ENCODE measurements at places on chromosomes 6 and 20.

DNA sequence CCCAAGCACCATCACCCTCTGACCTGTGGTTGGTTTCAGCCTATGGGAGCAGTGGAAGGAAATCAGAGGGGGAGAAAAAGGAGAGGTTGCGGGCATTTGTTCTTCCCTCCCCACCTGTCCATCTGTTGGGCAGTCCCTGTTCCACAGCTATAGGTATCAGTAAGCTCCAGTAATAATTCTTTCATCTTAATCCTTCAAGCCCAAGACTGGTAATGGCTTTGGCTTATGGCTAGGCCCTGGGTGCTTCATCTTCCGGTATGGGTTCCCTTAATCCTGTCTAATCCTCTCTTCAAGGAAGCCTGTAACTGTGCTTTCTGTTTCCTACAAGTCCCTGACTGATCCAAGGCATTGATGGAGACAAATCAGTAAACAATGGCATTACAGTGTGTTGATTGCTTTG lies 42.2 kb upstream of the STK35 start:
- DNase-seq: no peak

DNA sequence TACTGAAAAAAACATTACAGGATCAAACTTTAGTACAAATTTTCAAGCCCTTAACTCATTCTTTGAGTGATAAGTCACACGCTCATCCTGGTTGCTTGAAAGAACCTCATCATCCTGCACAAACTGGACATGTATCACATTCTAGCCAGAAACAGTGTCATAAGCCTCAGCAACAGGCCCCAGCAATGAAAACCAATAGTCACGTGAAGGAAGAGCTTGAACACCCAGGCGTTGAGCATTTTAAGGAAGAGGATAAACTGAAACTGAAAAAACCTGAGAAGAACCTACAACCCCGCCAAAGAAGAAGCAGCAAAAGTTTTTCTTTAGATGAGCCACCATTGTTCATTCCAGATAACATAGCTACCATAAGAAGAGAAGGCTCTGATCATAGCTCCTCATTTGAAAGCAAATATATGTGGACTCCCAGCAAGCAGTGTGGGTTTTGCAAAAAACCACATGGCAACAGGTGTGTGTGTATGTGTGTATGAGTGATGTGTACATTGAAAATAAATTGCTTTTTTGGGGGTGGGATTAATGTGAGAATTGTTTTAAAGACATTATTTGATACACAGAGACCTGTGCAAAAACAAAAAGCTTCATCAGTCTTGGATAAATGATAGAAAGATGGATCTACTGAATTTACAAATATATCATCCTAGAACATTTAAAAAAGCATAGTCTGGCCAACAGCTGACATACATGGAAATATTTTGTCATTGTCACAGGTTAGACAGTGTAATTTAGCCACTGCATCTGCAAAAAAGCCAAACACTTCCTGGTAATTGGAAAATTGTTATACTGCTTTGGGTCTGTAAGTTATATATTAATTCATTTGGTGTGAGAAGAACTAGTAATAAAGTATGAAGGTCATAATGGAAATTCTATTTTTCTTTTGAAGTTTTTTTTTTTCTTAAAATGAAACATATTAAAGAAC lies 50.1 kb downstream of the PHF3 start:
- DNase-seq: no peak

- DNase-seq: no peak
Measured at GRCh38 chr6:36967301-36967700, 12.8 kb downstream of the PI16 start.

DNA sequence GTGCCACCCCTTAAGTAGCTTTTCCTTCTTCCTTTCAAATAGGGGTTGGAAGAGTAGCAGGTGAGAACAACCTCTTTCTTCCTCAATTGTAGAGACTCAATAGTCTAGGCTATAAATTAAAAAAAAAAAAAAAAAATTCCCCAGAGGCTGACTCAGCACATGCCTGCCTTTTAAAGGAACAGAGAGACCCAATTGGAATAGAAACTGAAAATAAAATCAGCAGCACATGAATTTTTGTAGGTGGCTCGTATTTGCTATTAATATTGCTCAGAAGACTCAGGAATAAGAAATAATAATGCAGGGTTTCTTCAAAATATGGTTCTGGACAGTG lies 19.3 kb downstream of the TOP1 start:
- no peak for DNase-seq

DNA sequence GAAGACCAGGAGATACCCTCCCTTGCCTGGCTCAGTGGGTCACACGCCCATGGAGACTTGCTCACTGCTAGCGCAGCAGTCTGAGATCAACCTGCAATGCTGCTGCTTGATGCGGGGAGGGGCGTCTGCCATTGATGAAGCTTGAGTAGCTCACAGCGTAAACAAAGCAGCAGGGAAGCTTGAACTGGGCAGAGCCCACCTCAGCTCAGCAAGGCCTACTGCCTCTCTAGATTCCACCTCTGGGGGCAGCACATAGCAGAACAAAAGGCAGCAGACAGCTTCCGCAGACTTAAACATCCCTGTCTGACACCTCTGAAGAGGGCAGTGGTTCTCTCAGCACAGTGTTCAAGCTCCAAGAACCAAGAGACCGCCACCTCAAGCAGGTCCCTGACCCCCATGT lies 271.3 kb downstream of the ESR1 start:
- DNase-seq: no peak

GRCh38 chr20:11853359-11853758 lies 64.3 kb upstream of the BTBD3 start:
- DNase-seq: no peak

- DNase-seq: no peak
Measured at GRCh38 chr6:24448396-24448795, 41.0 kb downstream of the GPLD1 start.

Measured in activated T-helper 1 cell treated with anti-CD3 and anti-CD28 coated beads, Interleukin-2, amount 50 U/mL, for 16 hours (primary cell).